ENCODE measurements at places on chromosomes 2 and 18.

- DNase-seq: no peak
Measured at GRCh38 chr2:98897746-98898145, 38.3 kb downstream of the CRACDL start.

GRCh38 chr18:9952633-9953416, 39.0 kb downstream of the VAPA start:
- no peak for DNase-seq

DNA sequence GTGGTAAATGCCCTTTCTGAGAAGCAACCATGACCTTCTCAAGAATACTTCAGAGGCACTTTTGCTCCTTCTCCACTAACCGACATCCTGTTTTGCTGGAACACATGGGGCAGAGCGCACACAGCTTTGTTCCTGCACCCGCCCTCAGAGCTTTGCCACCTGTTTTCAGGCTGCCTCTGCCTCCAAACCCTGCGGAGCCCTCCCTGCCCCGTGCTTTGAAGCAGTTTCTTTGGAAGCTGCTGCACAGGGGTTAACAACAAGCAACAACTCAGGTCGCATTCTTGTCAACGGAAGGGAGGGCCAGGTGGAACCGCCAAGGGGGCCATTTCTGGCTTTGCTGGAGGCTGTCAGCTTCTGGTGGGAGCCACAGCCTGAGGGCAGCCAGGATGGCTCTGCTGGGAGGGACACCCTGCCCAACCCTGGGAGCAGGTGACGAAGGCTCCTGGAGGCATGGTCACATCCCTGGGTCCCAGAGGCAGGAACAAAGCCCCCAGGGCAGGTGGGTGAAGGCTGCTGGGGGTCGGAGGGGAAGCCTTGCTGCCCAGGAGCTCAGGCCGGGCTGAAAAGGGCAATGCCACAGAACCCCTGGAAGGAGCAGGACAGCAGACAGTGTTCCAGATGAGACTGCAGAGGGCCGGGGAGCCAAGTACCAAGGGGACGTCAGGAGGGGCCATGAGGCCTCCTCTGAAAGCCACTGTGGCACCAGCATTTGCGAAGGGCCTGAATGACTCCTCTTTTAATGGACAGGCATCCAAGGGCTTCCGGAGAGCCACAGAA, 46.8 kb downstream of the MRPS5 start:
- DNase-seq: peak; percentile 43

GRCh38 chr2:144950899-144951560, 431.1 kb upstream of the ZEB2 start:
- no peak for DNase-seq

GRCh38 chr2:190213441-190214335, 105.9 kb downstream of the HIBCH start:
- no peak for DNase-seq

- DNase-seq: no peak
Measured at GRCh38 chr2:208042041-208042440, 16.7 kb upstream of the PLEKHM3 start.

- no peak for DNase-seq
Measured at GRCh38 chr2:177271981-177272666, 7.6 kb upstream of the NFE2L2 start.

DNA sequence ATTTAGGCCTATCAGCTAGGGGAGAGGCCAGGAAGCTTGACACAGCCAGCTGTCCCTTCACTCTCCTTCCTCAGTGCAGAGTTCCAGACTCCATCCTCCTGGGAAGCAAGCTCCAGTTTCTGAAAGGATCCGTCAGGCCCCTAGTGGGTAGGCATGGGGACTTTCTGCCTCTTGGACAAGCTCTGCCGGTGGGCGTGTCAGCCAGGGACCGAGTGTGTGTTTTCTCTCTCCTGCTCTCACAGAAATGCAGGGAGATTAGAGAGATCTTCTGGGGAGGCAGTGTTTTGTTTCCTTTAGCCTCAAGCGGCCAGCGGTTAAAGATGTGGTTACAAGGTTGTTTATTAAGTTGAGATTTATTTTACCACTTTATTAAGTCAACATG, 29.9 kb upstream of the OTOS start:
- no peak for DNase-seq

GRCh38 chr2:37104178-37104577, 19.9 kb downstream of the GPATCH11 start:
- no peak for DNase-seq

DNA sequence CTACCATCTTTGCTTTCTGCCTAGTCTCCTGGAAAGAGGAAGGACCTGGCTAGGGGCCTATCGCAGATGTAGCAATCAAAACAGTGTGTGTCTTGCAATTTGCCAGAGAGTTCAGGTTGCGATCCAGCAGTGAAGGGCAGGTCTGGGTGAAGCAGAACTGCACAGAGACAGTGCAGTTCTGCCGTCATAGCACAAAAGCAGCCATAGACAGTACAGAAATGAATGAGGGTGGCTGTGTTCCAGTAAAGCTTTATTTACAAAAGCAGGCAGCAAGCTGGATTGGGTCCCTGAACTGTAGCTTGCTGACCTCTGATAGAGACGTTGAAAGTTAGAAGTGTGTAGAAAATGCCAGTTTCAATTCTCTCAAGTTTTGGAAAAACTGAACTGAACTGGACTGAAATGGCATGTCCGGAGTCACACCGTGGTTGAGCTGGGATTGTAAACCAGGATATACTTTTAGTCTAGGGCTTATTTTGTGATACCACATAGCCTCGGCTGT, 186.8 kb downstream of the LTBP1 start:
- DNase-seq: no peak

DNA sequence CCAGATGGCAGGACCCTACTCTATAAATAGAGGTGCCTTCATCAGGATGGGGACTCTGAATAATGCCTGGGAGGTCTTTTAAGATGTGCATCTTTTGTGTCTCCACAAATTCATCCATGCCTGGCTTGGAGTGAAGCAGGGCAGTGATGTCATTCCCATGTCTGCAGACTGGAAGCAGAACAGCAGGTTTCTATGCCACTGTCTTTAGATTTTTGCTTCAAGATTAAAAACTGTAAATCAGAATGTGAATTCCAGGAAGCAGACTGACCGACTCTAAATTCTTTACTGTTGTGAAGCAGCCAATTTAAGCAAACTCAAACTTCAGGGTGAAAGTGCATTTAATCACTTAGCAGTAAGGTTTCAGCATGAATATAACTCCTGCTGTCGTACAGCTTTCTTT, 159.3 kb downstream of the SCG2 start:
- DNase-seq: no peak

GRCh38 chr2:173124441-173124840, 48.8 kb downstream of the MAP3K20 start:
- DNase-seq: no peak

- no peak for DNase-seq
Measured at GRCh38 chr2:120612931-120613330, 122.7 kb upstream of the GLI2 start.

Measured in activated CD4-positive, alpha-beta T cell treated with anti-CD3 and anti-CD28 coated beads for 24 hours (primary cell).